ENCODE measurements at places on chromosomes 4 and X.

- peak; percentile 78 for DNase-seq
Observed at GRCh38 chr4:26583865-26584652, at the start of gene TBC1D19. Gene TBC1D19 (plus strand): TSS chr4:26584084. CDS start chr4:26584194, 110 bp downstream.

- no peak for DNase-seq
Observed at GRCh38 chr4:110611968-110612447, 10.9 kb downstream of the PITX2 start.

DNA sequence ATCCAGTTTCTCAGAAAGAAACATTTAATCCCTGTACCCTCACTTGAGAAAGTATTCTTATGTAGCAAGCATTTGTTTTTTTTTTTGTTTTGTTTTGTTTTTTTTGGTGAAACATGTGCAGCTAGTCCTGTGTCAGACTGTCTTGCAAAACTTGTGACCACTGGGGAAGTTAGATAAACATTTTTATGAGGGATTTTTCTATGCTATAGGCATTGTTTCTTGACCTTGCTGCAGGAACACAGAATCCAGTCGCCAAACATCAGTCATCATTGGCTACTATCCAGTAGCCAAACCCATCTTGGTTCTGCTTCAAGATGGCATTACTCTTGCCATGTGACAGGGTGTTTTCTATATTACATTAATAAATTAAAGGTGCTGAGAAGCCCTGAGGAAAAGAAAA, 7.7 kb upstream of the MAPK10 start:
- DNase-seq = no peak

- no peak for DNase-seq
Observed at GRCh38 chr4:3877868-3878267, 111.7 kb downstream of the ADRA2C start.

DNA sequence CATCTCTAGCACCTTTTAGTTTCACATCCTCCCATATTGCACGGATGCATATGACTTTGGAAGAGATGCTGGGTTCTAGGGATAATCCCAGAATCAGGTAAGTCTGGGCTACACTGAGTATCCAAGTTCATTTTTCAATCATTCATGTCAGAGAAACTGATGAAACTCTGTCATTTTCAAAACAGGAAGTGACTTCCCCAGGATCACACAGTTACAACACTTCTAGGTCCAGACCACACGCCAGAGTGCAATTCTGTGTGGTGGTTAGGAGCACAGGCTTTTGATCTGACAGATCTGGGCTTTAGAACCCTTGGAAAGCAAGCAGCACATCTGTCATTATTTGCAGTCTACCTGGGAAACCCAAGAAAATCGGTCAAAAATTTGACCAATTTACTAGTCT, 52.1 kb upstream of the CDKN2AIP start:
- DNase-seq = no peak

DNA sequence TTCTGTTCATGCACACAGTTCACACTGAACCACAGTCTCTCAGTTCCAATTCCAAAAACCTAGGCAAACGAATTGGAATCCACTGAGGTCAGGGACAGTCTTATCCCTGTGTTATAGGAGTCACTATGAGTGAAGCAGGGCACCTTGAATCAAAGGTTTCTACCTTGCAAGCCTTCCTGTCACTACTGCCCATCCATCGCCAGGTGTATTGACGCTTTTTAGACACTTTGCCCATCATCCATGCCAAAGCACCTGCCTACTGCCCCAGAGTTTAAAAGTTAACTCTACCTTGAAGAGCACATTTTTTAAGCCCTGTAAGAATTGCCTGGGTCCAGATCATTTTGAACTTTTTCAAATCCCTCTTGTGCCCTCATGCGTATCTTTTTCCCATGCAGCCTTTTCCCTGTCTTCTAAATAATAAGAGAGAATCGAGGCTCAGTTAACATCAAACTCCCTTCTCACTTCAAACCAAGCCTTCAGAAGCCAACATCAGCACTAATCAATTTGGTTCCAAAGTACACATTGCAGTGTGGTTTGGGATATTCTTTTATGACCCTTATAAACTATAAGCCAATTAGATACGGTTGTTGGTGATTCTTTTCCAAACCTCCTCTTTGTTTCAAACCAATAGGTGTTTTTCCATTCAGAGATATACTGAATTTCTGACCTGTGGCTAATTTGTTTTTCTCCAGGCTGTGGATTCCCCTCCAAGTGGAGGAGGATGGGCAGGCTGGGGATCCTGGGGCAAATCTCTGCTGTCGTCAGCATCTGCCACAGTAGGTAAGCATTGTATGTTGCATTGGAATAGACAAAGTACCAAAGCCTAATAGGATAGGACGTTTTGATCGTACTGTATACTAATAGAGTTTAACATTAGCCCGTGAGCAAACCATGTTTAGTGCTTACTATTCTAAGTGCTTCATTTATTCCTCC, 23.7 kb downstream of the FAM114A1 start:
- no peak for DNase-seq

GRCh38 chrX:82692991-82693390, 815.1 kb upstream of the POU3F4 start:
- DNase-seq = no peak

DNA sequence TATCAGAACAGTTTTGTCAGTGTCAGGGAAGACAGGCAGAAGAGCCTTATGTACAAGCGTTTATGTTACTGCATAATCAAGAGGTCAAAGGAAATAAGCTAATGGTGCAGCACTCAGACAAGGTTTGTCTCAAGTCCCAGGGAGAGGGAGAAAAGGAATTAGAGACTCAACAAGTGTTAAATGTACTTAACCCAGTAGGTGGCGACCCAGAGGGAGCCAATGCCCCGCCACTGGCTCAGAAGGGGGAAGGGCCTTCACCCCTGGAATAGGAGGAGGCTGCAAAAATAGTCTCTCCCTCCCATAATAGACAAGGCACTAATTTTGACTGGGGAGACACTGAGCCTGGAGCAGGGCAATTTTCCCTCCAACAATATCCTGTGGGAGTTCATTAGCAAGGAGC, 14.1 kb upstream of the PAPSS1 start:
- no peak for DNase-seq

- no peak for DNase-seq
Observed at GRCh38 chrX:7054219-7055216, 93.0 kb upstream of the STS start.

GRCh38 chr4:153222707-153223426, 18.6 kb downstream of the TRIM2 start:
- no peak for DNase-seq

DNA sequence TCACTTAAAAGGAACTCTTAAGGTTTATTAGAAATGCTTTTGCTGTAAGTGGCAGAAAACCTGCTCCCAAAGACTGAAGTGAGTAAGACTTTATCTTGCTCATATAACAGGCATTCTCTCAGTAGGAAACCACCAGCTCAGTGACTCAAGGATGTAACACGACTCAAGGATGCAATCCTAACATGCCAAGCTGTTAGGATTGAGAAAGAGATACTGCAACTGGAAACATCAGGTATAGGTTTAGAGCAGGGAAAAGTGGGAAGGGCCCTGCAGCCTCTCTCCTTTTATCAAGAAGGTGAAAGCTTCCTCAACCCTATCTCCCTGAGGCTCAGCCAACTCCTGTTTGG, 11.9 kb upstream of the SLC9A7 start:
- no peak for DNase-seq

DNA sequence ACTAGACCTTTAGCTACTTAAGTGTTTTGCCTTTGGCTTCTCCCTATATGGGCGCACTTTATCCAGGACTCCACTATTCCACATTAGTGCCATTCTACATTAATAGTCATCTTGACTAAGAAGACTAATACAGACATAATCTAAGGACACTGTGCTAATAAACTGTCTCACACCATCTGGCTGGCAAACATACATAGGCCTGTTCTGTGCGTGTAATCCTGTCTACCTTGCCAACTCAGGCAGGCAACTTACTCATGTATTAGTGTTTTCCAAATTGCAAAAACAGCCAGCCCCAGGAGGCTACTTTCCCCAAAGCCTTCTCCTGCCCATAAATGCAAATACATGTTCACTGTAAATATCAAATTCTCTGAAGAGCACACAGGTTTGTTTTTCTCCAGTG, 587.3 kb downstream of the TMA16 start:
- no peak for DNase-seq

GRCh38 chrX:131262200-131262599, 26.9 kb downstream of the IGSF1 start:
- no peak for DNase-seq

GRCh38 chr4:6196324-6196723, 4.0 kb downstream of the JAKMIP1 start:
- no peak for DNase-seq

DNA sequence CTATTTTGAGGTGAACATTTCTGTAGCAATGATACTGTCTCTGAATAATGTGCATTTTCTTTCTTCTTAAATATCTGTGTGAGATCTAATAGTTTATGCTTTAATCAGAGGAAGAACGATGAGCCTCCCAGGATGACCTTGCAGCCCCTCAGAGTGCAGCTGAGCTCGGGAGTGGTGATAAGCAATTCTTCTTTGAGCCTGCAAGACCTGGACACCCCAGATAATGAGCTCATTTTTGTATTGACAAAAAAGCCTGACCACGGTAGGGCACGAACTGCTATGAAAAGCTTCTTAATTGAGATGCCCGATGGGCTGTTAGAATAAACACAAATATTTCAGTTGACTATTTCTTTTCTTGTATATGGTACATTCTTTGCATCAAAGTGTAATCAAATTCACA, 105.0 kb upstream of the ANXA3 start:
- no peak for DNase-seq

DNA sequence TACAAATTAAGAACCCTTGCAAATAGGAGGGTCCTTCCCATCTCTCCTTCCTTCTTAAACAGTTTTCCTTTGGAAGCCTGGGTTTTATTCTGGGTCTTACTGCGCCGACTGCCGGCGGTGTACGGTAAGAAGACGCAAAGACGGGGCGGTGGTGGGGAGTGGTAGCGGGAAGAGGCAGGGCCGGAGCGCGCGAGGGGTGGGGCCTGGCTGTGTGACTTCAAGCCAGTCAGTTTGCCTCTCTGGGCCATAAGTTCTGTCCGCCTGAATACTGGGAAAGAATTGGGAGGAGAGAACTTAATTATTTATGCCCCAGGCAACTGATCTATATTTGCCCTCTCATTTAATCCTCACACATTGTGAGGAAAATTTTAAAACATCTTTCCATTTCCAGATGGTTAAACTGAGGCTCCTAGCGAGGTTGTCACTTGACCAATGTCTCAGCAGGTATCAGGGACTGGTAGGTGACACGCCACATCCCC, 726 bp upstream of the KANTR start:
- DNase-seq = peak; percentile 55

DNA sequence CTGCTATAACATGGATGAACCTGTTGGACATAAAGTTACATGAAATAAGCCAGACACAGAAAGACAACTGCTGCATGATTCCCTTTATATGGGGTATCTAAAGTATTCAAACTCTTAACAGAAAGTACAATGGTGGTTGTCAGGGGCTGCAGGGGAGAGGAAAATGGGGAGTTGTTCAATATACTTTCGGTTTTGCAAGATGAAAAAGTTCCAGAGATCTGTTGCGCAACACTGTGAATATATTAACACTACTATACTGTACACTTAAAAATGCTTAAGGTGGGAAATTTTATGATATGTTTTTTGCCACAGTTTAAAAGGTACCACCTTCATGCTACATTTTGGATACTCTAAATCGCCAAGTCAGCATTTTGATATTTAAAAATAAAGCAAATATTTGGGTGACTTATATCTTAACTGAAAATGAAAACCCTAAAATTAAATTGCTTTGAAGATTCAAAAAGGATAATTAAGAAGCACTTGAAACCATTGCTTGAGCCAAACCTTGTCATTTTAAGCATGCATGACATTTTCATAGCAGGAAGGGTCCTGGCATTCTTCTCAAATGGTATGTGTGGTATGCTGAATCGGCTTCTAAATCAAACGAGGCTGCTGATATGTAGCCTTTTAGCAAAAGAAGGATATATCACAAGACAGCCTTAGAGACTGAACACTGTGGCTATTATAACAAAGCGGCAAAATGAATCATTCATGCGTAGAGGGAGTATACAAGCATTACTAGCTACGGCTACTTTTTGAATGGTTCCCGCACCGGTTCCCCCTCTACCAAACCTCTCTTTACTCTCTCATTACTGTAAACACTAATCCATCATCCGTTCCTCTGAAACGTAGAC, 607.1 kb upstream of the DIPK2B start:
- no peak for DNase-seq

GRCh38 chr4:181770971-181771370, 472.2 kb upstream of the TENM3 start:
- no peak for DNase-seq

DNA sequence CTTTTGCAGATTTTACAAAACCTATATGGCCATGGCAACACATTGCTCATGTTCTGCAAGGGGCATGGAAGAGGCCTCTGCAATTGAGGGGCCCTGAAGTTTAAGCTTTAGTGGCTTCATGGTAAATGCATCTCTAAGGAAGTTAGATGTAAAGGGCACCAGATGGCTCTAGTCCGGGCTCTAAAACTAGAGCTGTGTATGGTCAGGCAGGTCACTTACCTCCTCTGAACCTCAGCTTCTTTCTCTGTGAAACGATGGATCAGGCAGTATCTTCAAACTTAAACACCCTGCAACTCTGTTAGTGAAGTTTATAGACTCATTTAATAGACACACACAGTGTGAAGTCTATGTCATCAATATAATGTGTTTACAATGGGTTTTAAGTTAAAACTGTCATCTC, 10.0 kb downstream of the MAGEB17 start:
- DNase-seq = no peak

GRCh38 chr4:141909541-141909940, 273.2 kb downstream of the IL15 start:
- no peak for DNase-seq

GRCh38 chrX:129726307-129727111, 12.3 kb upstream of the XPNPEP2 start:
- DNase-seq = no peak

GRCh38 chr4:17787315-17787714, 5.9 kb upstream of the FAM184B start:
- no peak for DNase-seq
